ENCODE measurements at places on chromosomes 16 and 17. TPM values are rescaled to one million over a fixed set of nuclear protein-coding genes. Genes with fewer than 3 reads are reported as not detected.

Gene MFAP4
- 51.1 TPM for total RNA-seq

DNA sequence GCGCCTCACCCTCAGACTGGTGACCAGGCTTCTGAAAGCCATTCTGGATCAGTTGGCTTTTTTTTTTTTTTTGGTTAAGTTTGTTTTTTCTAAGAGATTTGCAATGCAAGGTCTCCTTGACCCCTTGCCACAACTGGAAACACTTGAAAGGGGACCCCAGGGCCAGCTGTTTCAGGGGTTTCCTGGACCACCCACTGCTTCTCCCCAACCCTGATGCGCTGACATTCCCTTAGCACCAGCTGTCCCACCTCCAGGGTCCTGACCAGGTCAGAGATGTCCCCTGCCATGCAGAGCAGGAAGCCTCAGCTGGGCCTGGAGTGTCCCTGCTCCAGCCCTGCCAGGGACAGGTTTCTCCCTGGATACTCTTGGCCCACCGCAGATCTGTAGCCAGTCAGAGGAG lies 8.1 kb upstream of the MRPL58 start:
- DNase-seq, result no peak

DNA sequence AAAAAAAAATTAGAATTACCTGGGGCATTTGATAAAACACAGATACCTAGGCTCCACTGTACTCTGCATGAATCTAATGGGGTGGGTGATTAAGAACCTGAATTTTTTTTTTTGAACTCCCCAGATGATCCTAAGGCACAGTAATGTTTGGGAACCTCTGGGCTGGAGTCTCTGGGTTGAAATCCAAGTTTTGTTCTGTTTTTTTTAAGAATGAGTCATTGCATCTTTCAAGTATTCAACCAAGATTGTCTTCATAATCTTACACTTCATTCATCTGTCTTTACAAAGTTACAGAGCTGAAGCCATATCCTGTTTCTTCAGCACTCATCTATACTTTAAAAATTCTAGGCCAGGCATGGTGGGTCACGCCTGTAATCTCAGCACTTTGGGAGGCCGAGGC lies 52.6 kb downstream of the PIGL start:
- DNase-seq, result no peak

Gene FZD2
- total RNA-seq, result 4.7 TPM

Gene TBC1D3B
- total RNA-seq, result 7.7 TPM

DNA sequence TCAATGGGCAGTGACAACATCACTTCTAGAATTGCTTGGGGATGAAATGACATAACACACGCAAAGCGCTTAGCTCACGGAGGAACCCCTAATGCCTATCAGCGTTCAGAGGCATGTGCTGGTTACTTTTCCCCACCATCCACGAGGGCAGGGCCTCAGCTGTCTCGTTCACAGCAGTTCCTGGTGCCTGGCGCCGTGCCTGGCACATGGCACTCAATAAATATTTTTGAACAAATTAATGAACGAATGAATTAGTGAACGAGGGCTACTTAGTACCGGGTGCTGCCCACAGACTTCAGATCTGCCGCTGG lies 14.1 kb upstream of the CIBAR2 start:
- no peak for DNase-seq

Measured in kidney (tissue), 22 donors.